Activated T-cell treated with anti-CD3 and anti-CD28 coated beads for 1 hour (primary cell): ENCODE measurements at places on chromosomes 2 and 18.

DNA sequence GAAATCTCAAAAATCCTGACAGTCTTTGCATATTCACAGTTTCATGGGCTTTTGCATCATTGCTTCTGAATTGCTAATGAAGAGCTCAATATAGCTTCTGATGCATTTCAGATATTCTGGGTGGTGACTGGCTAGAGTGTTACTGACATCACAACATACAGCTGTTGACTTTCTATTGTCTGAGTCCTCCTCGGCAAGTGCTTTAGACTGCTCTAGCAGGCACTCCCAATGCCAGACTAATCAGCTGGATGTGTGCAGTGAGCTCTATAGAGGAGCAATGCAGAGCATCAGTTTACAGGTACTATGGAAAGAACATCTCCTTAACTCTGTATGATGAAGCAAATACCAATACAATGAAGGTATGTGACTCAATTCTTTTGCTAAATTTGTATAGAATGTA is 54.9 kb downstream of the R3HDM1 start:
- DNase-seq, result no peak

GRCh38 chr2:106843910-106844250 is 42.1 kb downstream of the ST6GAL2 start:
- DNase-seq, result no peak

DNA sequence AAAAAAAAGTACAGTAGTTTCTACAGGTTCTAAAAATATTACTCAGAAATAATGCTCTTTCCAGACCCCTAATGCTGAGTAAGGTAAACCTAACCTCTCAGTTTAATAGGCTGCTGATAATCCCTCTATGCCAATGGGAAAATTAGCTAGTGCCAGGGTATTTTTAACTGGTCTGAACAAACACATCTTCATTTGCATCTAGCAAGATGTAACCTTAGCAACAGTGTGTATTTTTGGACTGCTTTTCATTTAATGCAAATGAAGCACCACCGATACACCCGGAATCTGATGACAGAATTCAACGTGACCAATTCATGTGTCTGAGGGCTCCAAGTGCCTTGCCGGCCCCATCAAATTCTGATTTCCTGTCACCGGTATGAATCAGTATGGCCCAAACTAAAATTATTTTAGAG is 47.4 kb upstream of the CYRIA start:
- DNase-seq, result no peak

GRCh38 chr2:28926847-28927246 is 32.4 kb downstream of the WDR43 start:
- DNase-seq, result no peak

DNA sequence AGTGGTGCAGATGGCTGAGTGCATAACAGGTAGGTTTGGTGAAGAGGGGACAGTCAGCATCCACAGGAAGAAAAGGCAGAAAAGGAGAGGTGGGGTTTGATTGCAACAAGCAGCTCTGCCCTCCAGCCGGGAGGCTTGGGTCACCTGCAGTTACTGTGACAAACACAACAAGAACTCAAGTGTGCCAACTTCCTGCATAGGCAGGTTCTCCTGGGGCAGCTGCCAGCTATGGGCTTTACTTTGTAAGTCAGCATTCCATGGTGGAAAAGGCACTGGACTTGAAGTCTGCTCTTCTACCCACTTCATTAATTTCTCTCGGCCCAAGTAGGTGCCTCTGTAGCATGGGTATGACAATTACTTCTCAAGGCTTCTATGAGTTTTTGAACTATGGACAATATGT is 98.9 kb downstream of the MYT1L start:
- no peak for DNase-seq

GRCh38 chr2:157486596-157487270 is 42.8 kb upstream of the CYTIP start:
- no peak for DNase-seq

DNA sequence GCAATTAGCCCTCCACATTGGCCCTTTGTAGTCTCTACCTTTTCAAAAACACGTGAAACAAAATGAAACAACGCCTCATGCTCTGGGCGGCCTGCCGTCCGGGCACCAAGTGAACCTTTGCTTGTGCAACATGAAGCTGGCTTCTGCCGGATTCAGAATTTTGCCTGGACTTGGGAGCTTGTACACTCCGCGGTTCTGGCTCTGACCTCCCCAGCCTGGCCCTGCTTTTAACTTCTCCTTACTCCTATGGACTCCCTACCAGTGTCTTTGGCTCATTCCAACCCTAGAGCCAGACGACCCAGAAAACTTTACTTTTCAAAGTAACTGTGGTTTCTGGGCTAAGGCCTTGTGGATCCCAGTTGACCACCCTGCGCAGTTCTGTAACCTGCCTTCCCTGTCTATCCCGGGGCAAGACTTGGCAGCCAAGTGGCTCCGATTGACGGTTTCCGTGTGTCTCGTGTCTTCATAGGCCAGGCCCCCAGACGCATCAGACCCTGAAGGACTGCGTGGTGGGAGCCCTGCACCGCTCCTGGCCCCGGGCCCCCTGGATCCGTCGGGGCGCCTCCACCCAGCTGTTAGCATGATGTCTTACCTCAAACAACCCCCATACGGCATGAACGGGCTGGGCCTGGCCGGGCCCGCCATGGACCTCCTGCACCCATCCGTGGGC is 1.9 kb downstream of the OTX1 start:
- no peak for DNase-seq

GRCh38 chr2:228063558-228063957 is 117.9 kb downstream of the SPHKAP start:
- DNase-seq, result no peak

- no peak for DNase-seq
Measured at GRCh38 chr18:7856733-7857132, 289.6 kb downstream of the PTPRM start.

DNA sequence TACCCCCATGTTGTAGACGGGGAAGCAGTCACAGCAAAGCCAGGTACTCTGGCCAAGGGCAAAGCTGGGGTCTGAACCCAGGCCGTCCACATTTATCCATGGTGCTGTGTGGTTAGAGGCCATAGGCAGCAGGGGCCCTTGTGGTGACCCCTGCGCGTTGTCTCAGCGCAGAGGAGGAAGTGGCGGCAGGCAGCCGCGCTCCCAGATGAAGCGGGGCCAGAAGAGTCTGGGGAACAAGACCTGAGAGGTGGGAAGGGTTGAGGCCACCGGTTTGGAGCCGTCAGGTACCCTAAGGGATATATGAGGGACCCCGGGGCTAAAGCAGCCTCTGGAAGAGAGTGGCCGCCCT is 770 bp downstream of the ZNF396 start:
- DNase-seq, result no peak

GRCh38 chr2:239315308-239315707 is 85.5 kb downstream of the HDAC4 start:
- no peak for DNase-seq

DNA sequence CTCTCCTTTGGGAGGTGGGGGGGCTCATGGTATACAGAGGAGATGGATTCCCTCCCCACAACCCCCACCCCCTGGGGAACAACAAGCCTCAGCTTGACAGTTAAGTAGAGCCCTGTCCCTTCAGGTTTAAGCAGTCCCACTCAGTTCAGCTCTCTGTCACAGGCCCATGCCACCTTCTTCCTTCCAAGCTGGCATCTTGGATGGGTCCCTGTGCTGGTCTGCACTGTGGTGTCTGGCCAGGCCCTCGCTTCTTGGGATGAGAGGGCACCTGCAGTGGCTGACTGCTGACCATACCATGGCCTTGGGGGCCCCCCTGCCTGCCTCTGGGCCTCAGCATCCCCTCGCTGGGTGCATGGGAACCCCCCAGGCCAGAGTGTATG is 20.4 kb upstream of the GPR17 start:
- DNase-seq, result no peak

DNA sequence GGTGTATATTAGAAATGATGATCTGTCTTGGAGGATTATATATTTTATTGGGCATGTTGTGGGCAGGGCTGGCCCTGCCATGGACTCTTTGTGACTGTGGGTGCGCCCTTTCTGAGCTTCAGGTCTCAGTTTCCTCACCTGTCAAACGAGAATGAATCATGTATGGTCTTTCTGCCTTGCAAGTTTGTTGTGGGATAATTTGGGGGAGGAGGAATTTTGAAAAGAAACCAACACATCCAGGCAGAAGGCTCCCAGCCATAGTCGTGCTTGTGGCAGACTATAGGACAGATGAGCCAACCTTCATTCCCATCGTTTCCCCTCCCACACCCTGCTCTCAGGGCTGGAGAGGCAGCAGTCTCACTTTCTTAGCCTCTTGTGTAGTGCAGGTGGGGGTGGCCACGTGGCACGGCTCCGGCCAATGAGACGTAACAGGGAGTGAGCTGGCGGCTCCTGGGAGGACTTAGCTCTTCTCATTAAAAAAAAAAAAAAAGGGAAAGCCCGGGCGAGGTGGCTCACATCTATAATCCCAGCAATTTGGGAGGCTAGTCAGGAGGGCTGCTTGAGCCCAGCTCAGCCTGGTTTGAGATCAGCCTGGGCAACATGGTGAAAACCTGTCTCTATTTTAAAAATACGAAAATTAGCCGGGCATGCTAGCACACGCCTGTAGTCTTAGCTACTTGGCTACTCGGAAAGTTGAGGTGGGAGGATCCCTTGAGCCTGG is 63.1 kb downstream of the RHOB start:
- DNase-seq, result no peak

GRCh38 chr2:23073671-23074070 is 311.3 kb upstream of the KLHL29 start:
- DNase-seq, result no peak

DNA sequence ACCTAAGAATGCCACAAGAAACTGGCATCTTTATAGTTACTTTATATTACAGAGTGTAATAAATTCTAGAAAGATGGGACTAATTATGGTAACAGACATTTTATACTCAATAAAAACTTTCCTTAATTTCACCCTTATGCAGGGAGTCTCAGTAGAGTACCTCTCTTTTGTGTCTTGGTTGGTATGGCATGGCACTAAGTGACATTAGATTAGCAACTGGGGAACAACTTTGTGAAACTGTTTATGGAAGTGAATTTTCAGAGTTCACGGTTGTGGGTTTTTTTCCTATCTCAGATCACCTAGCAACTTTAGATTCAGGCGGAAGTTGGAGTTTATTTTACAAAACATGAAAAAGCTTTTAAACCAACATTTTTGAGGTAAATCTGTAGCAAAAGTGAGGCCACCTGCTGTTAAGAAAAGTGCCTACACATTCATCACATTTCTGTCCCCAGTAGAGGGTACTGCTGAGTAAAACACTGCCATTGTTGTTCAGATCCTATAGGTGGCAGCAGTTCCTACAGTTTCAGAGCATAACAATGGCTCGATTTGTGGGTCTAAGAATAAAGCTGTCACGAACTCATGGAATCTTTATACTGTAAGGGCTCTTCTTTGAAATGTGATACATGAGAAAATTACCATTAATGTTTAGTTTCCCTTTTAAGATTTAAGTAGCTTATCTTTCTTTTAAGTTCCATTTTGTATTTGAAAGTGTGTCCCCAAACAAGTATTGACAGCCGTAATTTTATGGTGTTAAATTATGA is 117.6 kb downstream of the CAMKMT start:
- DNase-seq, result no peak

GRCh38 chr2:48454504-48454903 is 75.5 kb upstream of the STON1 start:
- DNase-seq, result no peak

GRCh38 chr2:7007846-7008741 is 90.9 kb downstream of the RNF144A start:
- DNase-seq, result no peak

DNA sequence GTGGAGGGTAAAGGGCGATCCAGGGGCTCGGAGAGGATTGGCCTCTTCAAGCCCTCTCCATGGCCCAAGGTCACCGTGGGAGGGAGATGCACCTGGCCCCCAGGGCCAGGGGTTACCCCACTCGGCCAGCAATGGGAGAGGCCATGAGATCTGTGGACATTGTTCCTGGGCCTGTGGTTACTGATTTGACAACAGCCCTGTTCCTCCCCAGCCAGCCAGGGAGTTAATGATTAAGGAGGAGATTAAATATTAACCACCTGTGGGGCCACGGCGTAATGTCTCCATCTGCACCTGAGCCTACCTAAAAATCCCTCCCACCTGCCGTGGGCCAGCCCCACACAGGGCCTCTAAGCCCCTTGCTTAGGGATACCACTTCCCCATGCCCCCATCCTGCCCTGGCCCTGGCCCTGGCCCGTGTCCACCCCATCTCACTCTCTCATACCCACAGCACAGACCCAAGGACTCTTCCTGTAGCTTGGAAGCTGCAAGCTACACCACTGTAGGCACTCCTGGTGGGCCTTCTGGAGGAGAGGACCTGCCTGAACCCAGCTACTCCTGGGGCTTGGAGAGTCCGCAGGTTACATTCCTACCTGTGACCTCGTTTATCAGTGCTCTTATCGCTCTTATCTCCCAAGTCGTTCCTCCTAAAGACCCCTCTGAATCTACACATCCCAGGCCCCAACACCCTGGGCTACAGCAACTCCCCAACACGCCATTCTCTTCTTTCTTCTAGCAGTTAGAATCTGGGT is 32.1 kb downstream of the ZFP36L2 start:
- DNase-seq, result no peak

- no peak for DNase-seq
Measured at GRCh38 chr2:164810843-164811242, 30.8 kb downstream of the COBLL1 start.

DNA sequence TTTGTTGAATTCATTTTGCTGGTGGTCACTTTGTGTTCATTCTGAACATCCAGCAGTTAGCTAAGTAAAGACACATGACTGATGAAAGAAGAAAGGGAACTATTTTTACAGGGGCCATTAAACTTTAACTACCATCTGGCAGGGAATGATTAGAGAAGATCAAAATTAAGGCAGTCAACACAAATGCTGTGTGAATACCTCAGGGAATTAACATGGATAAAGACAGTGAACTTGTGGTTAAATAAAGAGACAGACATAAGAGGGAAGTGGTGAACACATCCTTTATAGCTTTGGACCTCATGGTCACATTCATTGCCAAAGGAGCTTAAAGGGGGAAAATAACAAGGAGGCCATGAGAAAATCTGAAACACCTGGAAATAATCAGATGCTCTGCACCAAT is 52.6 kb upstream of the ATP5MC3 start:
- DNase-seq, result no peak

GRCh38 chr2:41829052-41829451 is 218.8 kb upstream of the PKDCC start:
- no peak for DNase-seq

- DNase-seq, result no peak
Measured at GRCh38 chr18:53947092-53947640, 277.3 kb downstream of the MBD2 start.

GRCh38 chr2:135952891-135953290 is 32.5 kb downstream of the DARS1 start:
- DNase-seq, result no peak

DNA sequence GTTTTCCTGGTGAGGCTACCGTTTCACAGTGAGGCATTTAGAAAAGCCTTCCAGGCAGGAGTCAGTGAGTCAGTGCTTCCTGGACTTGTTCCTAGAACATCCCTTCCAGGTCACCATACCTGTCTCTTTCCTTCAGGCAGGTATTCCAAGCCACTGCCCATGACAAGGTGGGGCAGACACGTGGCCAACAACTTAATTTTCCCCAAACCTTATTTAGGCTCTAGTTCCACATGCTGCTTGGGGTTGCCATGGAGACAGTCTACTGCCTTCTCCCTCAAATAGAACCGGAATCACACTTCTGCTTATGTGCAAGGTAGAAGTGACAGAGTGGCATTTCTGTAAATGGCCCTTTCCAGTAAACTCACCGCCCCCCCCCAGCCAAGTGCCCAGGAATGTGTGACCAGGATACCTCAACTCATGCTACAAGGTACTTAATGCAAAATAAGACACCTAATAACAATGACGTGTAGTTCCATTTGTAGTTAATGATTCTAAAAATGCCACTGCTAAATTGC is 258.3 kb downstream of the PRKCE start:
- DNase-seq, result no peak
